ENCODE measurements at places on chromosomes 16 and 17.

DNA sequence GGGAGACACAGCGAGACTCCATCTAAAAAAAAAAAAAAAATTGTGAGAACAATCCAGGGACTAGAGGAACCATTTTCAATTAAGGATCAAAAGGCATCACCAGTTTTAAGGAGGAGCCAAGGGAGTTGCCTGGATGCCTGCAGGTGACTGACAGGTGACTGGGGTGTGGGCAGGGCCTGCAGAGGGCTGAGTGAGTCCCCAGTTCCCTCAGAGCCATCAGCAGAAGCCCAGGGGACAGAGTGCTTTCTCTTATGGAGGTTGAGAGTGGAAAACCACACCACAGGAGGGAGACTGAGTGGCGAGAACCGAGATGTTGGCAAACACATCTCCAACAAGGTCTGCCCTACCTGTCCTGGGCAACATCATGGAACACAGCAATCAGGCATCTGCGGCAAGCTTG, 27.1 kb upstream of the CREBBP start:
- no peak for DNase-seq

- no peak for DNase-seq
These were observed 27.4 kb upstream of the SLC38A10 start for GRCh38 chr17:81322271-81323082.

DNA sequence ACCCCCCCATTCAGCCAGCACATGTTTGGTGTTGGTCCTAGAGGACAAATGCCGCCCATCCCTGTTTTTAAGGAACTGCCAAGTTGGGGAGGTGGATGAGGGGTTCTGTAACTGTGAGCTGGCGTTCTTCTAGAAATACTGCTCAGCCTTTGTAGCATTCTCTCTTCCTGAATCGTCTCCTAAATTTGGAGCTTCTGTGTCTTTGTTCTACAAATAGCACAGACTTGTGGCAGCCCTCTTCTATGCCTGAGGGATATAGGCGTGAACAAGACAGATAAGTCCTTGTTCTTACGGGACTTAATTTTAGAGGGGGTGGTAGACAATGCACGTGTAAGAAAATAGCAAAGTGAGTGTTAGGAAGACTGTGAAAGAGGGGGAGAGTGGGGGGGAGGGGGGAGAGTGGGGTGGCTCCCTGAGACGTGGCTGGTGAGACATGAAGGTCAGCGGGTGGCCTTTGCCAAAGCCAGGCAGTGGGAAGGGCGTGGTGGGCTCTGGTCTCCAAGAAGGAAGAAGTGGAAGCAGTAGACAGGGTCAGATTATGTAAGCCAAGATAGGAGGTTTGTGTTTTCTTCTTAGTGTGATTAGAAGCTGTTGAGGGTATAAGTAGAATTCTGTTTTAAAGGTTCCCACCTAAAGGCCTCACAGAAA, 9.9 kb downstream of the MFSD11 start:
- no peak for DNase-seq

DNA sequence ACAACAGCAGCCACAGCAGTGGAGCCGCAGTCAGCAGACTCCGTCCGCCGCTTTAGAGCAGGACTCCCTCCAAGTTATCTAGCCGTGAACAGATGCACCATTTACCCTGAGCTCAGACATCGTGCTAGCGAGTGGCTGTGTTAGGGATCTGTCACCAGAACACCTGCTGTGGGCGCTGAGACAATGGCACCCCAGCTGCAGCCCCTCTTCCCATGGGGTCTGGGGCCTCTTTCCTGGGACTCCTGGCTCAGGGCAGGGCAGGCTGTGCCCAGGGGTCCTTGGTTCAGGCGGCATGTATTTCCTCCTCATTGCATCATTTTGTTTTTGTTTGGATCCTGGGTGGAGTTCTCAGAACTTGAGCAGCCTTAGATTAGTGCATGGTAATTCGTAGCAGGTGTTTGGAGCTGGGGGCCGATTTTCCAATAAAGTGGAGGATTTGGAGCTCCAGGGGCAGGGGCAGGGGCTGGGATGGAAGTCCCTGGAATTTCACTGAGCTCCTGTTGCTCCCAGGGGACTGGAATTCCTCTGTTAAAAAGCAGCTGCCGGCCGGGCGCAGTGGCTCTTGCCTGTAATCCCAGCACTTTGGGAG, 23.4 kb downstream of the NMRAL1 start:
- no peak for DNase-seq

DNA sequence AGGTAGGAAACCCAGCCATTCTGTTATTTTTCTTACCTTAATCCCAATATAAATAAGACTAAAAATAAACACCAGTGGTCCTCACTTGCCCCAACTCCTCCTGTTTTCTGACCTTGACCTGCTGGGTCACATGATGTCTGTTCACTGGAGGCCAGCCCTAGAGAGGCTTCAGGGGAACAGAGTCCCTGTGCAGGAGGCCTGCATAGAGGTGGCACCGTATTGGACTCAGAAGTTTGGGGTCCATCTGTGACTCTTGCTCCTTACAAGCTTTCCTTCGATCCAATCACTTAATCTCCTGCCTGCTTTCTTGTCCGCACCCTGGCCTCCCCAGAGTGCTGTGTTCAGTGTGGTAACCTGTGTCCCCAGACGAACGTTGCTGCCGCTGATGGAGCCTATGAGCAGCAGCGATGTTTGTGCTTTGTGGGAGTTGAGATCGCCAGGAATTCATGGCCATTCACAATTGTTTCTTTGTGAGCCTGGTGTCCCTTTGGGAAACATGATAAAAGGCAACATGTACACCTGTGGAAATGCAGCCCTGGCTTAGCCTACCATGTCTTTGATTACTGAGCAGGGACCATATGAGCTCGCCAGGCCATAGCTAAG, 4.7 kb downstream of the IGSF6 start:
- no peak for DNase-seq

DNA sequence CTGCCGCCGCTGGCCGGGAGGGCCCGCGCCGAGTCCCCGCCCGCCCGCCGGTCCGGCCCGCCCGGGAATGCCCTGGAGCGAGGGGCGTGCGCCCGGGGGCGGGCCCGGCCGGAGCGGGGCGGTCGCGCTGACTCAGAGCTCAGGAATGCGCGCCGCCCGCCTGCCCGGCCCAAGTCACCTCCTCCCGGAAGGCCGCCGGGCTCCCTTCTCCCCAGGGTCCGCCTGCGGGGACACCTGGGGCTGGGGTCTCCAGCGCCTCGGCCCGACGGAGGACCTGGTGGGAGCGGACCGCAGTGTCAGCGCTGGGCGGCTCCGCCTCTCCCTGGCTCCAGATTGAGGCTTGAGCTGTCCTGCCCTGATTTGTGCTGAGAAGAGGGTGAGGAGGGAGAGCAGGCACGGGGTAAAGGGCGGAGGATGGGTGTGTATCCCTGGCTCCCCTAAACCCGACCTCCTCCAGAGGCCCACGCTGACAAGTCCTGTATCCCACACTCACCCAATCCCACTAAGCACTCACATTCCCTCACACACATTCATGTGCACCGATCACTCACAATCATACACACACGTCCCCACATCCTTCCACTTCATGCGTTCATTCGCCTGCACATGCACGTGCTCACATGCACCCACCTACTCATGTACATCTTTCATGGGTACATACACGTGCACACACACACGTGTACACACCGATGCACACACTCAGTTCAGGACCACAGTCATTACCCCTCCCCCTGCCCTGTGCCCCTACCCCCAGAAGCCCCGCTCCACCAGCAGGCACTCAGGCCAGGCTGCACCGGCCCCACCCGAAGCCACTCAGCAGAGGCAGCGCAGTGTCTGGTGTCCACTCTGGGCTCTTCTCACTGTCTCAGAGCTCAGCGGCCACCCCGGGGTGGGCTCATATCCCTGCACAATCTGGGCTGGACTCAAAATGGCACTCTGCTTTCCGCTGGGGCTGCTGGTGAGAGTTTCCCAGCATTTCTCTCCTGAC, at the start of gene RHBDF1:
RHBDF1 (minus strand) TSS at position 71 of the 988 bp plus-strand sequence. CDS start 7,616 bp downstream, outside the sequence.
- no peak for DNase-seq

GRCh38 chr16:5006348-5007193, 27.2 kb downstream of the NAGPA start:
- DNase-seq = no peak

- no peak for DNase-seq
These were observed 7.4 kb downstream of the GCSH start for GRCh38 chr16:81088836-81089235.

DNA sequence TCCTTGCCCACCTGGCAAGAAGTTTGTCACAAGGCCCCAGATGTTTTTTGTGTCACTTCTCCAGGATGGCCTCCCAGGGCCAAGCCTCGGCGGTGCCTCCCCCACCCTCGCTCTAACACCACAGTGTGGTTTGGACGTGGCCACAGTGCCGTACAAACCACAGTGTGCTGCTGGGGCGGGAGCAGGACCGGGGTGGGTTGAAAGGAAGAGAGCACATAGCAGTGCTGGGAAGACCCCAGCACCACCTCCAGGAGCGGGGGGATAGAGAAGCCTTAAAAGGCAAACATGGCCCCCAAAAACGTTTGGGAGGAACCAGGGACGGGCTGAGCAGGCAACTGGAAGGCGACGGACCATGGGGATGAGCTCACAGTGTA, 5.0 kb upstream of the BCL6B start:
- DNase-seq = no peak

DNA sequence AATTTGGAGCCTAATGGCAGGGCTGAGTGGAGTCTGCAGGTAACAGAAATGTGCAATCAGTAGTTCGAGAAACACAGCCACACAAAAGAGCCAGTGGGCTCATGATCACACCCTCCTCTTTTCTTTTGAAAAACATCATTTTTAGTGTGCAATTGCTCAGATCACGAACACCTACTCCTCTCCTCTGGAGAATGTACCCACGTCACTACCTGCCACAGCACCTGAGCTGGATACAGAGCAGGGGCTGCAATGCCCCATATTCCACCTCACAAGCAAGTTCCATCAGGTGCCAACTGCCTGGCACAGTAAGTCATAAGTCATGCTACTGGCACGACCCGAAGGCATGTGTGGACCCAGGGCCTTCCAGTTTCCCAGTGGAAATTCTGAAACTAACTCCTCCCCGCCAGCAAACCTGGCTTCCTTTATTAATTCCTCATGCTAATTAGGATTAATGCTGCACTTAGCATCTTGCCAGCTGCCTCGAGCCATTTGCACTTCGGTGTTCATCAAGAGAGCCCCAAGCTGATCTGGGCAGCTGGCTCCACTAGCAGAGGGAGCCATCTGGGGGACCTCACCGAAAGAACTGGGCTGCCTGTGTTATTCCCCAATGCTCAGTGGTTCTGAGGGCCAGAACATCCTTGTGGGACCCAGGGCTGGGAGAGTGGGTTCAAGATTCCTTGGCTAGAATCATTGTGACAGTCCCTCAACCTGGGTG, 2.4 kb downstream of the CACNG4 start:
- DNase-seq = no peak

DNA sequence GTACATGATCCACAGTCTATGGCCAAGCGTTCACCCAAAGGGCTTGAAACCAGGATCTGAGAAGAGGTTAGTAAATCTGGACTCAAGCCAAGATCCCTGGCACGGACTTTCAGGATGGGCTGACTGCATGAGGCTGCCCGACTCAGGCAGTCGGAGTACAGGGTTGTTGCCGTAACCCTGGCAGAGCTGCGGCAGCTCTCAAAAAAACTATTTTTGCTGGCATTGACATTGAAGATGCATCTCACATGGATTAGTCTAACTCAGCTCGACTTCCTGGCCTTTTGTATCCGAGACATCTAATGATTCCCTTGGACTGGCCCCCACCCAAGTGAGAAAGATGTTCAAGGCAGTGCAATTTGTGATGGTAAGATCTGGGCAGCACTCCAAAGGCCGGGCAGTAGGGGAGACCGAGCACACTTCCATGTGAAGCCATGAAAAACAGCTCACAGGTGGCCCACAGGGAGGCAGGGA, 6.2 kb downstream of the SLC47A1 start:
- no peak for DNase-seq

- no peak for DNase-seq
These were observed 797 bp downstream of the HES7 start for GRCh38 chr17:8122924-8123694.

GRCh38 chr17:82016061-82016874, 6.4 kb downstream of the CENPX start:
- DNase-seq = no peak

DNA sequence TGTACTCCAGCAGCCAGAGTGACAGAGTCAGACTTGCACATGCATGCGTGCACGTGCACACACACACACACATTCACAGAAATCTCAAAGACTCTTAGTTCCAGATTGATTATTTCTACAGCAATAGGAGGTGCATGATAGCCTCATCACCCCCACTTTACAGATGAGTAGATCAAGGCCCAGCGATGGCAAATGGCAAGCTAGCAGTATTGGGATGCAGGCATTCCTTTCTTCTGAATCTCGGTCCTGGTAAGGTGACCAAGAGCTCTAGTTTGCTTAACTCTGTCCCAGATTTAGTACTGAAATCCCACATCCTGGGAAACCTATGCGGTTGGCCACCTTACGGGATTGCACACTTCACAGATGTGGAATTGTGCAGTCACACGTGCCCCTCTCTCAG, 38.6 kb downstream of the ITGAM start:
- no peak for DNase-seq

DNA sequence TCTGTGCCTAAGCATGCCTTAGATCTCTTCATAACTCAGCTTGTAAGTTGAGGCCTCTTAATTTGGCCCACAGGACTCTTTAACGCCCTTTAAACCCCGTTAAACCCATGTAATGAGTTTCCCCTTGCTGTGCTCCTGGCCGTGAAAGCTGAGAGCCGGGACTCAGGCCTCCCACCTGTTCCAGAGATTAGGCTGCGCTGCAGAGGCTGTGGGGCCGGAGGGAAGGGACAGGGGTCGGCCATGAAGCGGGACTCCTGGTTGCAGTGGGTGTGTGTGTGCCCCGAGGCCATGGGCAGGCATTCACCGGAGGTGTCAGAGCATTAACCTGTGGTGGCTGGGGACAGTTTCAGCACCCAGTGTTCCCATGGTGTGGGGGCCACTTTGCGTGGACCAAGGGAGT, 150.8 kb upstream of the IRX3 start:
- DNase-seq = no peak
